ENCODE measurements at places on chromosomes 2 and 18.
A peak's percentile ranks its signal among the peaks of the same experiment; 100 is the strongest.

DNA sequence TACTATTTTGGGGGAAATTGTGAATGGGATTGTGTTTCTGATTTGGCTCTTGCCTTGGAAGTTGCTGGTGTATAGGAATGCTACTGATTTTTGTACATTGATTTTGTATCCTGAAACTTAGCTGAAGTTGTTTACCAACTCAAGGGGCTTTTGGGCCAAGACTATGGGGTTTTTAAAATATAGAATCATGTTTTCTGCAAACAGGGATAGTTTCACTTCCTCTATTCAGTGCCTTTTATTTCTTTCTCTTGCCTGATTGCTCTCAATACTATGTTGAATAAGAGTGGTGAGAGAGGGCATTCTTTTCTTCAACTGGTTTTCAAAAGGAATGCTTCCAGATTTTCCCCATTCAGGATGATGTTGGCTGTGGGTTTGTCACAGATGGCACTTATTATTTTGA lies 1383.8 kb upstream of the ACVR2A start:
- no peak for DNase-seq

DNA sequence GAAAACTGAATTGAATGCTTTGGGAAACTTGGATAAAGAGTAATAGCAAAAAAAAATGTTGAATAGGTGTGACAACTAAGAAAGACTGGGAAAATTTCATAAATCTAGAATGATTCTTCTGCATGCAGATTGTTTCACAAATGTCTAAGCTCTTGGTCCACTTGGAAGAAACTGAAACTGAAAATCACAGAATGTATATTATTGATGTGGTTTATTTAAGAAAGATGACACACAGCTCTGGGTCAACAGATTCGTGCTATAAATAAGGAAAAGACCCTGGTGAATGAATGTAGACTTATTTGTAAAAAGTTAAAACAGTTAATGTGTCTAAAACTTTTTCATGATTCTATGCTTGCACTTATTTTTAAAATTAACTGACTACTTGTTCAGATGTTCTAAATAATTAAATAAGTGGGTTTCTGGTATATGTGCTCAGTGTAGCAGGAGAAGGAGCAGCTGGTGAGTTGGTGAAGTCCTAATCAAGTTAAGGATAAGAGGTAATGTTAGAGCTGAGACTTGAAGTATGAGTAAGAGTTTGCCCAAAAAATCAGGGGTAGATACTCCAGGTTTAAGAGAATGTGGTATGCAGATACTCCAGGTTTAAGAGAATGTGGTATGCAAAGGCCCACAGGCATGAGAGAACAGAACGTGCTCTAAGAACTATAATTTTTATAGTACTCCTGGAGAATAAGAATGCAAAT lies 24.5 kb downstream of the UGP2 start:
- no peak for DNase-seq

GRCh38 chr18:50977037-50977760 lies 9.4 kb downstream of the ELAC1 start:
- DNase-seq: no peak

GRCh38 chr2:39706312-39706711 lies 40.6 kb downstream of the TMEM178A start:
- DNase-seq: no peak

GRCh38 chr2:65554765-65555591 lies 122.6 kb upstream of the SPRED2 start:
- no peak for DNase-seq

- DNase-seq: no peak
Observed at GRCh38 chr2:215808996-215809395, 204.4 kb downstream of the MREG start.

- no peak for DNase-seq
Observed at GRCh38 chr18:80252136-80252535, 4.8 kb upstream of the PARD6G start.

- no peak for DNase-seq
Observed at GRCh38 chr2:149441255-149441654, 110.9 kb downstream of the LYPD6 start.

DNA sequence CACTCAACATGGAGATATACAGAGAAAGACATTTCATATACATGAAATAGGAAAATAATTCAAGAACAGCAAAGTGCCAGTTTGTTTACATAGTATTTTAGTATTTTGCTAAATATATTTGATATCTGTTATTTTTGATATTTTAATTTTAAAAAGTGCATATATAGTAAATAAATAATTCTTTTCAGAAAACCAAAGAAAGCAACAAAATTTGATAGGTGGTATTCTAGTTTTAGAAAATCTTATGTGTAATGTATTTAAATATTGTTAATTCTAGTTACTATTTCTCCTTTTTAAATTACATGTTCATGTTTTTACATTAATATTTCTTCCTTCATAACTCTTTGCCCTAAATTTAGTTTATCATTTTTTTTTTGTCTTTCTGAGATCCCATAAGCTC lies 34.5 kb upstream of the FAM171B start:
- no peak for DNase-seq

GRCh38 chr2:9217838-9218770 lies 11.5 kb downstream of the ASAP2 start:
- no peak for DNase-seq

DNA sequence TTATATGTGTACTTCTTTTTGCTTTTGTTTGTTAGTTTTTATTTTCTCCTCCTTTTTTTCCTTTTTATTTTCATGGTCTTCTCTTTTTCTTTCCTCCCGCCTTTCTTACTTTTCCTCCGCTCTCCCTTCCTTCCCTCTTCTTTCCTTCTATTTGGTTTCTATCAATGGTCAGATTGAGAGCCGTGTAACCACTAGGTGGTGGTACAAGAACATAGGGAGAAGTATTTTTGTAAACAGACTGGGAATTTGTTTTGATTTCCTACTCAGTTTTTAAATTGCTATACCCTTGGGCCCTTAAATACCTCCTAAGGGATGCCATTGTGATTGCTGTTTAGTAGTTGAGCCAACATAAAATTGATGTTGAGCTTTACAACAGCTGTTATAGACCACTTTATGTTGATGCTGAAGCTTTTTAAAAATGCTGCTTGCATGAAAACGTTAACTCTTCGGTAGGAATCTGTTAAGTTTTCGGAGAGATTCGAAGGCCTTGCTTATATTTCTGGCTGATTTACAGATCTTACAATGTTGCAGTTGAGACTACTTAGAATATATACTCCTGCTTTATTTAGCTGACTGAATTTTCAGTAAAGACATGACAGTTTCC lies 124.2 kb downstream of the UBE2E3 start:
- DNase-seq: no peak

DNA sequence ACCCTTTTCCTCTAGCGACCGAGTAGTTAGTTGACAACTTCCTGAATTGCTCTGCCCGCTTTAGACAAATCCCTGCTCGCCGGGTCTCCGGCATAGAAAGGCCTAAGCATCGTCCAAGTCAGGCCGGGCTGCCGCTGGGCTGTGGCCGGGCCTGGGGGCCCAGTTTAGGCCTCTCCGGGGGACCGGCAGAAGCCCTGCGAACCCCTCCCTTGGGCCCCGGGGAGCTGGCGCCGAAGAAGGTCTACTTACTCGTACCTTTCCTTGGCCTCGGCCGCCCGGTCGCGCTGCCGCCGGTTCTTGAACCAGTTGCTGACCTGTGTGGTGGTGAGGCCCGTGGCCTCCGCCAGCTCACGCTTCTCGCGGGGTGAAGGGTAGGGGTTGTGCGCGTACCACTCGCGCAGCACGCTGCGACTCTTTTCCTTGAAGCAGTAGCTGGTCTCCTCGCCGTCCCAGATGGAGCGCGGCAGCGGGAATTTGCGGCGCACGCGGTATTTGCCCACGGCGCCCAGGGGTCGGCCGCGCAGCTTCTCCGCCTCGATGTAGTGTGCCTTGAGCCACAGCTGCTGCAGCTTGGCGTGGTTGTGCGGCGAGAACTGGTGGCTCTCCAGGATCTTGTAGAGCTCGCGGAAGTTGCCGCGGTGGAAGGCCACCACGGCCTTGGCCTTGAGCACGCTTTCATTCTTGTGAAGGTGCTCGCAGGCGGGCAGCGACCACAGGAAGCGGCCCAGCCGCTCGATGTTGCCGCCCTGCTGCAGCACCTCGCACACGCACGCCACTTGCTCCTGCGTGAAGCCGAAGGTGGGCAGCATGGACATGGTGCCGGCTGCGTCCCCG lies 739 bp downstream of the SIX2 start:
- no peak for DNase-seq

DNA sequence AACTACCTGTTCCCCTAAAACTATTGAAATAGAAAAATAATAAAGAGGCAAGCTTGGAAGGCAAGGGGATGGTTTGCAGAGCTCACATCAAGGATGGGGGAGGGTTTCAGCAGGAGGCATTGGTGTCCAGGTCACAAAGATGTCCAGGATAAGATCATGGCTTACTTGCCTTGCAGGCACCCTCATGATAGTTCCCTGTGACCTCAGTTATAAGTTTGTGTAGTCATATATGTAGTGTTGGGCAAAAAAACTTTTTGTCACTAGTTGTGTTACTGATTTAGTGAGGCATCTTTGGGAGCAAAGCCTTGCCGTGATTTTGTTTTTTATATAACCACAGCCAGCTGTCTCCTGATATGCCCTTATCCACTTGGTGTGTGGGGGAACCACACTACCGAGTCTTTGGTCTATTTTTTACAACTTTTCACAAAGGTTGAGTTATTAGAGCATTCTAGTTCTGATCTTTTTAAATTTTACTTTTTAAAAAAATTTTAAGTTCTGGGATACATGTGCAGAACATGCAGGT lies 53.3 kb downstream of the IL1R2 start:
- no peak for DNase-seq

DNA sequence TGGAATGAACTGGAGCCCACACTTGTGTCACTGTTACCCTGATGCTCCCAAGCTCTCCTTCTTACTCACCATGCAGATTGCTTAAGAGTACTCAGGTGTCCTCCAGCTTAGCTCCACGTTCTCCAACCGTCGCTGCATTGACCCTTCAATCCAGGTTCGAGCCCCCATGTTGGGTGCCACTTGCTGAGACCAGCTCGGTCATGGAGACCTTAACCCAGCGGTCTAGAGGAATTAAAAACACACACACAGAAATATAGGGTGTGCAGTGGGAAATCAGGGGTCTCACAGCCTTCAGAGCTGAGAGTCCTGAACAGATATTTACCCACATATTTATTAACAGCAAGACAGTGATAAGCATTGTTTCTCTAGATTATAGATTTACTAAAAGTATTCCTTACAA lies 229.1 kb upstream of the APCDD1 start:
- DNase-seq: no peak

DNA sequence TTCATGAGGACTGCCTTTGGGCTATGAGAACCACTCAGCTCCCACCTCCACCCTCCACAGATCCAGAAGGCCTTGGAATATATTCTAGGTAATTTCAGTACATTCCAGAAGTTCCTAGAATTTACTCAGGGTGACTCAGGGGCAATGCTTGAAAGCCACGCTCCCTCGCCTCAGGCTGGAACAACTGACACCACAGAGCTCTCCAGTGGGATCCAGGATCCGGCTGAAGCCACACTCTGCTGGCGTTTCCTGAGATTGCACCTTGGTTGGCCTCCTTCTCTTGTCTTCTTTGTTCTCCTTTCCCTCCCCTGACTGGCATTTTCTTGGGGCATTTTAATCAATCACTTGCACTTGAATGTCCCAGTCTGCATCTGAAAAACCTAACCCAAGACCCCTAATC lies 92.6 kb upstream of the KCNE4 start:
- no peak for DNase-seq

DNA sequence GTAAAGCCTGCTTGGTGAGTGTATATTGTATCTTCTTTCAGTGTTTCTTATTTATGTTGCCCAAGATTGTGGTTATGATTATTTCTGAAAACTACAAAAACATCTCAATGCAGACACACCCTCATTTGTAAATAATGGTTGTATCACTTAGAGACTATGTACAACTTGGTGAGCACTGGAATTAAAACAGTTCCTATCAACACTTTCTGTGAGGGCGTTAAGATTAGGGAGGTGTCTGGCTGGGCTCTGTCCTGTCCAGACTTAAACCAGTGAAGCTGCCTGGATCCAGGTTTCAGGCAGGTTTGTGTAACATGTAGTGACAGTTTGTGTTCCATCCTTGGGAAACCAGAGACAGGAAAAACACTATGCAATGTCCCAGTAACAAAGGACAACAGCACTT lies 49.7 kb downstream of the CTAGE1 start:
- DNase-seq: no peak

DNA sequence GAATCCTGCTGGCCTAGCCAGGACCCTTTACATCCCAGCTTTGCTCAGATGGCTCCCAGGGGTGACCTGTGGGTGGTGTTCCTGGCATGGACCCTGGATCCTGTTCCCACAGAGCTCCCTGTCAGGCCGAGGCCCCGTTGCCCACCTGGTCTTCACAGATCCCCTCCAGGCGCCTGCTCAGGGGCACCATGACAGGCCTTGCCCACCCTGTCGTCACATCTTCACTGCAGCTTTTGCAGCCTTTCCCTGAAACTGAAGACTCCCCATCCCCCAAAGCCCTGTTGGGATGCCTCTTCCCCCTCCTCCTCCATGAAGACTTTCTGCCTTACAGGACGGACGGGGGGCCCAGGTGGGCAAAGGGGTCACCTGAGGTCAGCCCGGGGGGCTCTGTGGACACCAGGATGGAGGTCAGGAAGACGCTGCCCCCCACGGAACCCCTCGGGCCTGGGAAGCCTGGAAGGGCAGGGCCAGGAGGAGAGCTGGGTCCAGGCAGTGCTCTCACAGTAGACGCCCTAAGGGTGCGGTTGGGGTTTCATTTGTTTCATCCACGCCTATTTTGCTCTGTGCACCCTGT lies 13.0 kb upstream of the KIF1A start:
- peak; percentile 60 for DNase-seq

GRCh38 chr2:234437642-234438304 lies 59.1 kb downstream of the ARL4C start:
- DNase-seq: no peak

- no peak for DNase-seq
Observed at GRCh38 chr18:70234667-70235459, 29.4 kb upstream of the RTTN start.

DNA sequence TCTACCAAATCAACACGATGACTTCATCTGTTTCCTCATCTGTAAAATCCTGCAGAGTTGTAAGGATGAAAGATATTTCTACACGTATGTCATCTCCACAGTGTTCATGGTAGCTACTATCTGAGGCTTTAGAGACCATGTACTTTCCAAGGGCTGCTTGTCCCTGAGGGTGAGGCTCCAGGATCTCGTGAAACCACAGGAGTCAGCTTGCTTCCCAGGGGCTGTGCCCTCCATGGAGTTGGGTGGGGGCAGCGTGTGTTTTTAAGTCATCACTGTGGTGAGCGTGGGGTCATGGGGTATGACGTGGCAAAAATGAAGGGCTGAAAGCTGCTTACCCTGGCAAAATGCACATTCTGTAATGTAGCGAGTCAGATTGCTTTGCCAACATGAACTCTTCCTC lies 81.6 kb downstream of the ASAP2 start:
- no peak for DNase-seq

GRCh38 chr2:61900281-61900680 lies 5.2 kb upstream of the COMMD1 start:
- DNase-seq: no peak

DNA sequence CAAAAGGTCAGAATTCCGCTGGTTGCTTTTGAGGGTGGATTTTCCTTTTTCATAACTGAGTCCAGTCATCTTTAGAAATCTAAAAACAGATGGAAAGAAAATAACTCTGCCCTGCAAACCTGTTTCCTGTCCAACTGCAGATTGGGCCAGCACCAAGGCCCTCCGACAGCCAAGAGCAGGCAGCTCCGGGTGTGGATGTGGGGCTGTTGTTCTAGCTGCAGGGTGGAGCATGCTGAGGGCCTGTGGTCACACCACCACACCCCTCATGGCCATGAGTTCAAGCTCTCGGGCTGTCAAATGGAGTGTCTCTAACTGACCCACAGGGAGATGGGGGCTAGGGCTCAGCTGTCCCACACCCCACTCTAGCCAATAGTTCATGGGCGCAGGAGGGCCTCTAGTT lies 69.3 kb upstream of the BZW1 start:
- peak; percentile 84 for DNase-seq

Measured in sciatic nerve (tissue), 2 donors.